ENCODE measurements at places on chromosomes 6 and 20.

DNA sequence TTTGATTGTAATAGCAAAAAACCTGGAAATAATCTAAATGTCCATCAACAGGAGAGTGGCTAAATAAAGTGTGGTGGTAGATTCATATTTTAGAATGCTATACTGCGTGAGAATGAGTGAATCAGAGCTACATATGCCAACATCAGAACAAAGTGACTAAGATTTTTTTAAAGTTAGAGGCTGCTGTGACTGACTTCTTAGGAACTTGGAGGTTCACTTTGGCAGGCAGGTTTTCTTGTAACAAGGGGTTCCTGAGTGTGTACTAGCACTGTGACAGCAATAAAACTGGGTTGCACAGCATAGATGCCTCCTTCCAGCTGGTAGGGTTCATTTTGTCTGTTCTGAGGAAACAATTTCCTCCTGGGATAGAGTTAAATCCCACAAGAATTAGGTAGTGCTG, 75.3 kb upstream of the ENPP5 start:
- no peak for DNase-seq

DNA sequence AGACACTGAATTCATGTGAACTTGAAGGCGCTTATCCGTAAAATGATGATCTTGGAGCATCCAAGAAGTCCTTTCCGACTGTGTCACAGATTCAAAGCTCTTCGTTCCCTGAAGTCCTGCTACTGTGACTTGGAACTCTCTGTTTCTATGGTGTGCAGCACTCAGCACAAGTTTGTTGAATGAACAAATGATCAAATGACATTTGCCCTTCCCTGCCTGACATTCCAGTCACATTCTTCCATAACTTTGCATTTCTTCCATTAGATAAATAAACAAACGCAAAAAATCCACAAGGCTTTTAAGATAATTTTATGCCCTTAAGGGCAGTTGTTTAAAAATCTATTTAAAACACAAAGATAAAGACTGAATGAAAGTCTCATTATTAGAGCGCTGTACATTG, 39.9 kb downstream of the SGK1 start:
- DNase-seq: no peak

DNA sequence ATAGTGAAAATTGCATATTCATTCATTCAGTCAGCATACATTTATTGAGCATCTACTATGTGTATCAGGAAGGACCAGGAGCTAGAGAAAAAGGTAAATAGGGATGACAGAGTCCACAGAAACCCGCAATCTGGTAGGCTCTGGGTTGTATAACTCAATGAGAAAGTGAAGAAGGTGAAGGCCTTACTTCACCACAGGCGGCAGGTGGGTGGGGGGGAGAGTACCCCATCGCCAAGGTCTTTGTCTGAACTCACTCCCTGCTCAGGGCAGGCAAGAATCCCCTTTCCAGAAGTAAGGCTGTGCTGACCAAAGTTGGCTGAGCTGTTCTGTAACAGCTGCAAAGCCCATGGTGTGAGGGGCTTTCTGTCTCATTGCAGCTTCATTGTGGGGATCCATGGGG, 81.3 kb downstream of the CDH26 start:
- DNase-seq: no peak

DNA sequence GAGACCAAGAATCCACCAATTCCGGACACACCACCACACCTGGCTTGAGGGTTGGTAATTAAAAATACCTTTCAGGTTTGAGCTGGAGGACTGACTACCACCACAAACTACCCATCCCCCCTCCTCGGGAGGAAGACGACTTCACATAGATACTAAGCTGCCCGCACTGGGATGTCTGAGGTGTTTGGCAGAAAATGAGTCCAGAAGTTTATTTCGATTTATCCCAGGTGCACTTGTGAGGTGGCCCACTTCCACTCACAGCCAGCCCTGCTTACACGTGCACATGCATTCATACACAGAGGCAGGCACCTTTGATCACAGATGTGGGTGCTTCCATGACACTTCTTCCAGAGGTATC, 187.1 kb downstream of the ID4 start:
- no peak for DNase-seq

GRCh38 chr6:93786474-93787330, 367.3 kb upstream of the EPHA7 start:
- no peak for DNase-seq

DNA sequence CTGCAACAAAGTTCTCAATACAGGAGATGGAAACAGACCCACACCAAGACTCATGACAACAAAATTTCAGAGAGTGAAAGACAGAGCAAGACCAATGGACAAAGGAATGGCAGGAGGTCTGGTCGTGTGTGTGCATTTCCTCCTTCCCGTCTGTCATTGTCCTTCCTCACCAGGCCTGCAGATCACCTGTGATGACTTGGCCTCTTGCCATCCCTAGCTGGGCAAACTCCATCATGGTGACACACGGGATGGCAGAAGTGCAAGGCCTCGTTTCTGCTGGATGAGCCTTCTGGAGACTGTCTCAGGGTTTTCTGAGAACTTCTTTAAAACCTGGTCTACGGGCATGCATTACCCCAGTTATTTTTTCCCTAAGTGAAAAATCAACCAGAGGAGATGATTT, 49.2 kb downstream of the RPP21 start:
- DNase-seq: no peak

DNA sequence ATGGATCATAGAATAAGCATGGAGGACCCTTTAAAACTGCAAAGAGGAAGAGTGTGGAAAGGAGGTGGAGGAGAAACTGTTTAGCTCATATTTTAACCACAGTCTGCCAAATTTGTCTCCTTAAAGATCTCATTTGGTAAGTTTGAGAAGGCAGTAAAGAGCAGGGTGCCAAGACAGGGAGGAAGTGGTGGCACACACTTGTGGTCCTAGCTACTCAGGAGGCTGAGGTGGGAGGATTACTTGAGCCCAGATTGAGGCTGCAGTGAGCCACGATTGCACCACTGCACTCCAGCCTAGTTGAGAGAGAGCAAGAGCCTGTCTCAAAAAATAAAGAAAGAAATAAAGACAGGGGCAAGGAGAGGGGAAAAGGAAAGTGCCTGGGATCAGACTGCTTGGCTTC, 16.8 kb upstream of the DCBLD1 start:
- DNase-seq: no peak

DNA sequence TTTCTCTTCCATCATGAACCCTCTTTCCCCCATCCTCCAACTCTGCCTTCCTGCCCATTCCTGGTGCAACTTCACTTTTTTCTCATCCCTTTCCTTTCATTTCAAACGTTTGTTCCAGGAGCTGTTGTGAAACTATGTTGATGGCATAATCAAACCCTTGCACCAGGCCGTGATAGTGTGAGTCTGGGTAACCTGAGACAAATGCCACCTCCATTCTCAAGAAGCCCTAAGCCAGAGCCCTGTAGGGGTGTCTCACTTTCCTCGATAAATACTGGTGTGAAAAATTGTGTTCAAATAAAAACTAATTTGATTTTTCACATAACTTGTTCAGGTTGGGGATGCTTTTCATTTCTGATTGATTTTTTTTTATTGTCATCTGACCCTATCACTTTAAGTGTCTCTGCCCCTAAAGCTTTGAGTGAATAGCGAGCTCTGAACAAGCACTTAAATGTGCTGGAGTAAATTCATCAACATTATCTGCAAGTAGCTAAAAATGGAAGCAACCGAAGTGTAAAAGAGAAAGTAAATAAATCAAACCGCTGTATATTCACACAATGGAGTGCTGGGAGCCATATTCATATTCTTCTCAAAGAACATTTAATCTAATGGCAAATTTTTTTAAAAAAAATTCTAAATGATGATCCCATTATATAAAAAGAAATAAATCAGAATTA, 303.1 kb upstream of the CDYL start:
- DNase-seq: no peak

- DNase-seq: no peak
These were observed 76.7 kb upstream of the LAMA2 start for GRCh38 chr6:128806261-128806660.

- DNase-seq: no peak
These were observed 199.2 kb upstream of the PMEPA1 start for GRCh38 chr20:57908704-57909630.

DNA sequence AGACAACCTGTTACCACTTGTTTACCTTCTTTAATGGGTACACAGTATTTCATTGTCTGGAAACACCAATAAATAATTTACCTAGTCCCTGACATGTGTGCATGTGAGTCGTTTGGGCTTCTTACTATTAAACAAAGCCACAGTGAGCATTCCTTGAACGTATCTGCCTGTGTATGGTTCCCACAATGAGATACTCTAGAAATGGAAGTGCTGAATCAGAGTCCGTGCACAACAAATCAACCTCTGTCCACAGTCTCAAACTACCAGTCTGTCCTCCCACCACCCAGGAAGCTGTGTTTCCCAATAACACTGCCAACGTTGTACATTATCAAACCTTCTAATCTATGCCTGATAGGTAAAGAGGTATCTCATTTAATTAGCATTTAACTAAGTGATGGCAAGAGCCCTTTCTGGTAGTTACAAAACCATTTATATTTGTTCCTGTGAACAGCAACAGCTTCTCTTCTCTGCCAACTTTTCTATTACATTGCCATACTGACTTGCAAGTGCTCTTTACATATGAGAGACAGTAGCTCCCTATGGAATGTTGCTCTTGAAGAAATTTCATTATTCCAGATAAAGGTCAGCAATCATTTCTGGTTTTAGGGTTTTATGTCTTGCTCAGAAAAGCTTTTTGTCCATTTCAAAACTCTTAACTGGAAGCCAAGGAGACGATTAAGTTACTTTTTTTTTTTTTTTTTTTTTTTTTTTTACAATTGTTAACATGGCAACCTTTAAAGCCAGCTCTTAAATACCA, 14.7 kb downstream of the JAG1 start:
- DNase-seq: no peak

- peak; percentile 88 for DNase-seq
These were observed 6.4 kb downstream of the GTF2H5 start for GRCh38 chr6:158174514-158174913.

All from AG09319 (cell line).